ENCODE measurements at places on chromosomes 7 and 10.

GRCh38 chr10:113517165-113517900 lies 35.5 kb upstream of the HABP2 start:
- no peak for DNase-seq

DNA sequence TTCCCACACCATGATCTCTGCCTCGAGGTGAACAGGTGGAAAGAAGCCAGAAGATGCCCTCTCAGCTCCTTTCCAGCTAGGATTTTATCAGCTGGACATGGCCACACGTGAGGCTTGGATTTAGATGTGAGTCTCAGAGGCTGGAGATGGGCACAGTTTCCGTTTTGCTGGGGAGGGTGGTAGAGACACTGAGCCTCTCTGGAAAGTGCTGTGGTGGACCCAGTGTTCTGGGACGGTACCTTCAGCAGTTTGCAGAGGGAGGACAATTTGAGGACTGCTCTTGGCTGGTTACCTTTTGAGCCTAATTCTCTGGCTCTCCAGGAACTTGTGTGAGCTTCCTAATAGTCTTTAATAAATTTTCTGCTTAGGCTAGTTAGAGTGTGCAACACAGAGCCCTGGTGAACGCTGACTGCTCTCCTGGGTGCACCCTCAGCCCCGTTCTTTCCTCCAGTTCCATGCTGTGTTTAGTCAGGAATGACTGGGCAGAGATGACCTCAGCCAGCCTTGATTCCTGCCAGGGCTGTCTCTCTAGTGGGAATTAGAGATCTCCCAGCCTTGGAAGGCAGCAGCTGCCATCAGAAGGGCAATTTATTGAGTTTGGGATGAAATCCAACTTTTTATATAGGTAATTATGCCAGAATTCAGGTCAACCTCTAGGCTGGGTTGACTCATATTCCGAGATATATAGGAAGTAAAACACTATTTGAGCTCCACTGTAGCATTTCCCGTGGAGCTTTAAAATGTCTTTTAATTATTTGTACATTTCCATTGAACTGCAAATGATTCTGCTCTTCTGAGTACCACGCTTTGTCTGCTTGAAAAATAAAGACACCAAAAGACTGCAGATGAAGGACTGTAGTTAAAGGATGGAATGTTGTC lies 103.9 kb downstream of the GATA3 start:
- DNase-seq: no peak

DNA sequence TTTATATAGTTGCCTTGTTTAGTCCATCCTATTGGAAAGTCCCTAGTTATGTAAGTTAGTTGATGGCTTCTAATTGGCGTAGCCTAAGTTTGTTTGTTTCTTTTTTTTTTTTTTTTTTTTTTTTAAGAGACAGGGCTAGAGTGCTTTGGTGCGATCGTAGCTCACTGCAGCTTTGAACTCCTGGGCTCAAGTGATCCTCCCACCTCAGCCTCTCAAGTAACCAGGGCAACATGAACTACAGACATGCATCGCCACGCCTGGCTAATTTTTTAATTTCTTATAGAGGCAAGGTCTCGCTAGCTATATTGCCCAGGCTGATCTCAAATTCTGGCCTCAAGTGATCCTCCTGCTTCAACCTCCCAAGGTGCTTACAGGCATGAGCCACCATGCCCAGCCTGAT lies 7.1 kb downstream of the CSGALNACT2 start:
- DNase-seq: no peak

DNA sequence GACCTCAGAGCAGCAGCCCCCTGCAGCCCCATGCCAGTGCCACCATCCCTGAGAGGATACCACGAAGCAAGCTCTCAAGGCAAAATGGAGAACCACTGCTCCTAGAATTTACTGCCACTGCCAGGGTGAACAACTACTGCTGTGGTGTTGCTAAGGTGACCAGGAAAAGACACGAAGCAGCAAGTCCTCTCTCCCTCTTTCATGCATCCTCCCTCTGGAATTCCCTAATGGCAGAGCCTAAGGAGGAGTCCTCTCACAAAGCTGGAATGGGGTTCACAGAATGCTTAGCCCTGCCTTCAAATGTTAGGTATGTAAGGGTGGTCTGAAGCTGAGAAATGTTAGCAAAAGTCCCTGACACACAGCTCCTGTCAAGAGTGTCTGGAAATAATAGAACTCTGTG lies 35.8 kb upstream of the NPSR1 start:
- DNase-seq: no peak

- DNase-seq: no peak
Observed at GRCh38 chr10:34494012-34494411, 321.1 kb downstream of the PARD3 start.

DNA sequence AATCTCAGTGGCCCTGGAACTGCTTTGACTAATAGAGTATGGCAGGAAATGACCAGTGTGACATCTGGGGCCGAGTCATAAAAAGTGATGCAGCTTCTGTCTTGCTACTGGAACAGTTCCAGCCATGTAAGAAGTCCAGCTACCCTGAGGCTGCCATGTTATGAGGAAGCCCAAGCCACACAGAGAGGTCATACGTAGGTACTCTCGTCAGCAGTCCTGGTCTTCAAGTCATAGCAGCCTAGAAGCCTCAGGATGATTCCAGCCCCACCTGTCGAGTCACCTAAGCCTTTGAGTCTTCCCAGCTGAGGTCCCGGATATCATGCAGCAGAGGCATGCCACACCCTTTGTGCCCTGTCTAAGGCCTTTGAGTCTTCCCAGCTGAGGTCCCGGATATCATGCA lies 92.1 kb downstream of the PPP1R3C start:
- DNase-seq: no peak

- DNase-seq: no peak
Observed at GRCh38 chr10:125203186-125203800, 42.9 kb upstream of the CTBP2 start.

GRCh38 chr10:70762441-70763175 lies 22.6 kb downstream of the TBATA start:
- no peak for DNase-seq

- DNase-seq: no peak
Observed at GRCh38 chr7:131553931-131554330, 2.5 kb downstream of the PODXL start.

GRCh38 chr7:73340514-73340913 lies 12.6 kb downstream of the FKBP6 start:
- DNase-seq: no peak

DNA sequence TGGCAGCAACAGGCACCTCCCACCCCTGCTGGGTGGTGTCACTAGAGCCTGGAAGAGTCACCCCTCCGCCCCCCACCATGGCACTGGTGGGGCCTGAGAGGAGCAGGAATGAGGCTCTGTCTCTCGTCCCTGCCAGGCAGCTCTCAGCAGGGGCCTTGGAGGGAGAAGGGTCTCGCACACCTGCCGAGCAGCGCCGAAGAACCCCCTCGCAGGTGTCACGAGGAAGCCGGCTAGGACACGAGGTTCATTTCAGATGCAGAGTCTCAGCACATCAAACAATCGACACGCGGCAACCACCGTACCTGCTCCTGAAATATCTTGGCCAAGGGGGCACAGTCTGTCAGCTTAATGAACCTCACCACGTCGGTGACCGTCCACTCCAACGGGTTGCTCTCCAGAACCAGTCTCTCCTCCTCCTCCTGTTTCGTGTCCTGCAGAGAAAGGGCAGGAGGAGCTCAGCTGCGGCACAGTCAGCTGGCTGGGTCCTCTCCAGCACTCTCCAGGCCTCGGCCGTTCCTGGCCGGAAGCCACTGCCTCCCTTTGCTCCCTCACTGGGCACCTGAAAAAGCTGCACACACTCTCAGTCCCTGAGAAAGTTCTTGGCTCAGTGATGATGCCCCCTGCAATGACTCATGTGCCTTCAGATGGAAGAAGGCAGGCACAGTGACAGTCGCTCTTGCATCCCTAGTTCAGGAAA lies 240.1 kb downstream of the SFMBT2 start:
- no peak for DNase-seq

DNA sequence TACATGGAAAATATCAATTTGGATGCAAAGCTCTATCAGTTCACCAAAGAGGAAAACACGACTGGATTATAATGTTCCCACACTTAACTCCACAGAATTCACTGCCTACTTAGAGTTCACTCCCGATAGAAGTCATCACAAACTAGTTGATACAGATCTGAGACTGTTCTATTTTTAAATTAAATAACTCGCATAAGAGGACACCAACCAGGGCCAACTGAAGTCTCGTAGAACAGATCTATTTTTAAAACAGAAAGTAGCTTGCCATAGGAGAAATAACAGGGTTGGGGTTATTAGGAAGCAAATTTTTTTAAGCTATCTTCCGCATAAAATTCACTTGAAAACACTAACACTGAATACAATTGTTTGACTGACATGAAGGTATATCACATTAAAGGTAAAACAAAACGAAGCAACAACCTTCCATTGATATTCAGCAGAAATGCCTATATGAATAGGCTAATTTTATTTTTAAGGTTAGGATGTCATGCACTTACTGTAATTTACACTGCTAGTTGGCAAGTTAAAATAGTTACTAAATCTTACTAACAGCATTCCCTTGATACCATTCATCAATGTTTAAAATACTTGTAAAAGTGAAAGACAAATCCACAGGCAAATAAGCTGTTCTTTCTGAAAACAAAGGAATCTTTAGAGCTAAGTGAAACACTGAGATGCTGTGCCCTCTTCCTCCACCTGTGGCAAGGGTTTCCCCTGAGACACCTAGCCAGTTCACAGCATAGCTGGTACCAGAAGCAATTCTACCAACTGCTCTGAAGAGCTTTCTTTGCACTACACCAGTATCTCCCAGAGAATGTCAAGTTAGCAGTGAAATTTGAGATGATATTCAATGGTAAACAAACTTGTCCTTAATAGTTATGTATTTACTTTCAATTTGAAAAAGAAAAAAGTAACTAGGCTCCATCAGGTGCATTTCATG lies 186.7 kb upstream of the ANK3 start:
- no peak for DNase-seq
